ENCODE measurements at places on chromosomes 6 and 20. TPM values are rescaled to one million over a fixed set of nuclear protein-coding genes. Genes with fewer than 3 reads are reported as not detected.

The SLC44A4 gene
- total RNA-seq: 0.19 TPM

The RFX6 gene
- not detected for total RNA-seq

The SCUBE3 gene
- not detected for total RNA-seq

The C20orf202 gene
- total RNA-seq: not detected

The CAGE1 gene
- total RNA-seq: 0.07 TPM

The CLPSL1 gene
- not detected for total RNA-seq

The PABPC1L gene
- total RNA-seq: 71.3 TPM

The ANGPT4 gene
- not detected for total RNA-seq

The SLCO4A1 gene
- total RNA-seq: 43.4 TPM

The PRDM13 gene
- not detected for total RNA-seq
